Activated CD8-positive, alpha-beta memory T cell treated with anti-CD3 and anti-CD28 coated beads for 1 hour (primary cell): ENCODE measurements at places on chromosomes 2 and 18.

GRCh38 chr18:32956591-32957315 is 183.9 kb upstream of the KLHL14 start:
- no peak for DNase-seq

GRCh38 chr2:152606081-152606480 is 111.2 kb downstream of the PRPF40A start:
- DNase-seq: no peak

DNA sequence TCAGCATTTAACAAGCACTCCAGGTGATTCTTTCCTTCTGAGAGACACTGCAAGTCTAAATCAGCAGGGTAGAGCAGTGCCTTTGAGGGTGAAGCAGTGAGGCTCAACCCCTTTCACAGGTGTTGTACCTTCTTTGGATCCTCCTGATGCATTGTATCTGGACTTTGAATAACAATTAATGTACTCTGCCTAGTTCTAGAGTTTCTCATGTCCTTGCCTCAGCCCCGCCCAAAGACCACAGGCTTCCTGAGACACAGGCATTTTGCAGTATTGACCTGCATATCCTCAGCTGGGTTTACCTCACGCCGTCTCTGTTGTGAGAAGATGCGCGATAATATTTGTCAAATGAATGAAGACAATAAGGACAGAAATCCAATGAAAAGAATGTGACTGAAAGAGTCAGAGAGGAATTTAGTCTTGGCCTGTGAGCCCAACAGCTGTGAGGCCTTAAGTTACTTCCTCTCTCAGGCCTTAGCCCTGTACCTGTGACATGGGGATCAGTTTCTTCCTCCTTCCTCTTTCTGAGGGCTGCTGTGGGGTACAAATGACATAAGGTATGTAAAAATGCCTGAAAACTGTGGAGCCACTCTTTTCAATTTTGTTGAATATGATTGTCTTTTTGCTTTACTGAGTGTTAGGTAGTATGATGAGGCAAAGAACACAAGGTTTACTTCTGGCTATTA is 43.7 kb downstream of the WIPF1 start:
- DNase-seq: no peak

DNA sequence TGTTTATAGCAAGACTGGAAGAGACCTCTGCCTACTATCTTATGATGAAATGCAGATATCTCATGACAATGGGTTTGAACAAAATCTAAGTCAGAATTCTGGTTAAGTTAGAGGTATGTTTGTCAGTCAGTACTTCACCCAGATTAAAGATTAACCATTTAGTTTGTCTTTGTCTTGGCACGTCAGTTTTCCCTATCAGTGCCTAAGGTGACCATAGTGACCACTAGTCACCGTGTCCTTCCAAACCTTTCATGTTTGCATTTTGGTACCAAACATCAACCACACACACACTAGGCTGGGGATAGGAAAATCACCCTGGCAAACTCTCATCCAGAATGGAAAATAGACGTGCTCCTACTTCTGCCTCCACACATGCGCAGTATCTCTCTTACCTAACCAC is 248.9 kb downstream of the PIEZO2 start:
- no peak for DNase-seq

GRCh38 chr2:20992201-20992711 is 51.6 kb downstream of the APOB start:
- no peak for DNase-seq

- DNase-seq: no peak
Measured at GRCh38 chr18:70462078-70462439, 173.2 kb downstream of the SOCS6 start.

GRCh38 chr2:29527947-29528346 is 393.4 kb downstream of the ALK start:
- no peak for DNase-seq

DNA sequence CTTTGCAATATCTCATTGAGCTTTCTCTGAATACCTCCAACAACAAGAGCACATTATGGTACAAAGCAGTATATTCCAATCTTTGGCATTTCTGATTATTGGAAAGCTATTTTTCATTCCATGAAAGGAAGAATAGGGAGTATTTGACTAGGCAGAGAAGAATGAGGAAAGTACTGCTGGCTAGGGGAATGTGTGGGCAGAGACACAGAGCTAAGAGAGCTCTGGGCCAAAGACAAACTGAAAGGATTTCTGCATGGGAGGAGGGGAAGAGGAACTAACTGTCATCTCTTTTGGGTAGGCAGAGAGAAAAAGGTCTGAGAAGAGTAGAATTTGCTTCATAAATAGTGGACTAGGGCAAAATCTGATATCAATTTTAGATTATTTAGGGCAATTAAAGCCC is 150.8 kb downstream of the CCDC85A start:
- no peak for DNase-seq

DNA sequence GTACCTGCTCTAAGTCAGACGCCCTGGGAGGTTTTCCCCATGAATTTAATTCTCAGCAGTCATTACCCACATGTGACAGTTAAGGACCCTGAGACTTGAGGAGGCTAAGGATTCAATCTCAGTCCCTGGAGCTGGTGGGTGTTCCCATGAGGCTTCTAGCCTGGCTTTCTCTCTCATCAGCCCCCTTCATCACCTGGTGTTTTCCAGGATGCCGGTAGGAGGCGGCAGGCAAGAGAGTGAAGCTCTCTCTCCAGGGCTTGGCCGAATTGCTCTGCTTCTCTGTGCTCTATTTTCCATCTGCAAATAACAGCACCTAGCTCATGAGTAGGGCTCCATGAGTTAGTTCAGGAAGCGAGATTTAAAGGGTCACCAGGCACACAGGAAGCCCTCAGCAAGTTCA is 241.9 kb downstream of the PTPRM start:
- DNase-seq: no peak

DNA sequence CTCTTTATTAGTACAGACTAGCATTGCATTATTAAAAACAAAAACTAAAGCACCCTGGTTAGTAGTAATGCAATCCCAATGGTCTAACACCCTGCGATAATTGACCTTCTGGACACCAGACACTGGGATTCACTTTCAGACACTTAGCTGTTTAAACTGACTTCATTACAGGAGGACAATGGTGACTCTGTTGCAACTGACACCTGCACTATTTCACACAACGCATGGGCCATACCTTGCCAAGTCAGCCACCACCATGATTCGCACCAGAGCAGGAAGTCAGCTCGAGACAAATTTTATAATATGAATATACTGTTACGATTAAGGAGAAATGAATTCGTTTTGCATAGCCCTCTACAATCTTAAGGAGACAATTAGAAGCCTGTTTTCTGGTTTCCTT is 150.7 kb downstream of the MEIS1 start:
- no peak for DNase-seq

DNA sequence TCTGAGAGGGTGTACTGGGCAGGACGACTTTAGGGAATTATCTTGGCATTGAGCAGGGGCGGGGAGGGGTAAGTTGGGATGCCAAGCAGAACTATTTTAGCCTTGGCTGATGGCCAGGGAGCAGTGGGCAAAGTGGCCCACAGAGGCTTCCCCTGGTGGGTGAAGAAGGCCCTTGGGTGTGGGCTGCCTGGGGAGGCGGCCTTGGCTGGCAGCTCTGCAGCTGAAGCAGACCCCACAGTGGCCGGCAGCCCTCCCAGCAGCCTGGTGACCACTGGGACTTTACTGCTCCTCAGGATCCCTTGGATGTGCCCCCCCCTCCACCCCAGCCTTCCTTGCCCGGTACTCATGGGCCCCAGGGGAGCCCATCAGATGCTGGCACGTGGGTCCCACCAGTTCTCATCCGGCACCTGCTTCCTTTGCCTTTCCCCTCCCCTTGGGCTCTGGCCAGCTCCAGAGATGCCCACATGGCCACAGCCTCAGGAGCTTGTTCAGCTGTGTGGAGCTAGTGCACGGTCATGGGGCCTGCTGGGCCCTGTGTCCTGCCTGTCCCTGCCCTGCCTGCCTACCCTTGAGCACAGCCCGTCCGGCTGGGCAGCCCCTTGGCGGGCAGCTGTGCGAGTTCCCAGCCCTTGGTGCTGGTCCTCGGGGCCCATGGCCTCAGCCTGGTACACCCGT is 122.1 kb upstream of the HS6ST1 start:
- no peak for DNase-seq

DNA sequence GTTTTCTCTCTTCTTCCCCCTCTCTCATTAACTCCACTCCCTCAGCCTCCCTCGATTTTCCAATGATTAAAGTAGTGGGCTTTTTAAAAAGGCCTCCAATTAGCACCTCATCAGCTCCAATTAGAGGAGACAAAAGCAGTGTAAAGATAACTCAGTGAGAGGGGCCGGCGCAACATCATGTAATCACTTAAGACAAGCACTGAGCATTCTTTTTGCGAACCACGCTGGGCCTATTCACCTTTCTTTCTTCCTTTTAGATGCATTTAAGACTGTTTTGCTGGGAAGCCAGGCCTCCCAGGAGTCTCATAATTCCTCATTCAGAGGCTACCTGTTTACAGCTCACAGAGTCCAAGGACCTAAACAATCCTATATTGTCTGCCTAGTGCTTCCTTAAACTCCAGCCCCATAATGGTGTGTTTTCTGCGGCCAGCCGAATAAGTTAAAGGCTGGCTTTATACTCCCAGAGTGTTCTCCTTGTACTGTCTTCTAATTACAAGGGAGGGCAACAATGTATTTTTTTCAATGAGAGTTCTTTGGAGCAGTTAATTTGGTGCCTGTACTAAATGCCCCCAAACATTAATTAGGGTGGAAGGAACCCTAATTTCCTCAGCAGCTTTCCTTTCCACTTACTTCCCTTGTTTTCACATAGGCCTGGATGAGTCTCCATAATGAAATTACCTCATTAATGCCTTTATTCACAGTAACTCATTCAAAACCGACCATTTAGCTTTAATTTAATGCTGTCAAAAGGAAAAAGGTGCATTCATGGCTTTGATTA is 28.0 kb upstream of the LMAN1 start:
- DNase-seq: no peak

DNA sequence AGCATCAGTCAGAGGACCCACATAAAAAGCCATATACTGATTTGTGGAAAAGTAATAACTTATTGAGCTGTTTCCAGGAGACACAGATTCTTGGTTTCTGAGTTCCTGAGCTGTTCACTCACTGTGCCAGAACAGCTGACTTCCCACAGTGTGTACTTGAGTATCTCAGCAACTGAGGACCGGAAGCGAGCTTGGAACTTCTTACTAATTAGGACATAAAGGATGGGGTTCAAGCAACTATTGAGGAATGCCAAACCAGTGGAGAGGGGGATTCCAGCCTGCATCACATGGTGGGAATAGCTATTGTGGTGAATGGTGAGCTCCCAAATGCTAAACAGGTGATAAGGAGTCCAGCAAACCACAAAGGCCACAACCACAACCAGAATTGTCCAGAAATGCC is 16.4 kb downstream of the EEF1B2 start:
- no peak for DNase-seq

DNA sequence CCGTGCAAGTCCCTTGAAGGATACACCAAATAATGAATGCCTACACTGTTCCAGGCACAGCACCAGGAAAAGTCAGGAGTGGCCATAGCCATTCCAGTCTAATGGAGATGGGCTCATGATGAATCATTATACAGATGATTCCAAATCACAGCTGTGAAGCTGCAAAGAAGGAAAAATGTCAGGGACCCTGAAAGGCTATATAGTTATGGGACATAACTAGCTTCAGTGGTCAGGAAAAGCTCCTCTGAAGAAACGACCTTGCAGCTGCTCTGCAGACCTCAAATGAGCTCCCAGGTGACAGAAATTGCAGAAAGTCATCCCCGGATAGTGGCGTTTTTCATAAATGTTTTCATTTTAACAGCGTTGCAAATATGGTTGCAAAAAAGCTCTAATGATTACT is 200.8 kb downstream of the PTGR3 start:
- DNase-seq: no peak

- DNase-seq: no peak
Measured at GRCh38 chr2:229980431-229981184, 58.3 kb downstream of the FBXO36 start.

GRCh38 chr2:230457793-230458192 is 41.8 kb downstream of the SP100 start:
- no peak for DNase-seq

DNA sequence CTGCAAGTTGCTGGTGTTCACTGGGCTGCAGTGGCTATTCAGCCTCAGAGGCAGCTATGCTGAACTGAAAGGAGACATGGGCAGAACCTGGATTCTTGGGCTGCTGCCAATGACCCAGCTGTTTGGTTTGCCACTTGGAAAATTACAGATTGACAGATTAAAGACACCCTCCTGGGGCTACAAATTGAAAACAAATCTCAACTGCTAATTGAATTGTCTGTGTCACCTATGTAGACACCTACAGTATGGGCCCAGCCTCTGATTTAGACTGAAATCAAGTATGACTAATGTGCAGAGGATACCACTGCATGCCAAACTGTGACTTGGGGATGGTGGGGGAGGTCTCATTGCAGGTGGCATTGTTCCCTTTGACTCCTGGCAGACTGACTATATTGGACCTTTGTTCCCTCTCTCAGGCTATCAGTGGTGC is 42.8 kb downstream of the ITSN2 start:
- DNase-seq: no peak

- DNase-seq: no peak
Measured at GRCh38 chr2:75489721-75490120, 71.0 kb downstream of the EVA1A start.

DNA sequence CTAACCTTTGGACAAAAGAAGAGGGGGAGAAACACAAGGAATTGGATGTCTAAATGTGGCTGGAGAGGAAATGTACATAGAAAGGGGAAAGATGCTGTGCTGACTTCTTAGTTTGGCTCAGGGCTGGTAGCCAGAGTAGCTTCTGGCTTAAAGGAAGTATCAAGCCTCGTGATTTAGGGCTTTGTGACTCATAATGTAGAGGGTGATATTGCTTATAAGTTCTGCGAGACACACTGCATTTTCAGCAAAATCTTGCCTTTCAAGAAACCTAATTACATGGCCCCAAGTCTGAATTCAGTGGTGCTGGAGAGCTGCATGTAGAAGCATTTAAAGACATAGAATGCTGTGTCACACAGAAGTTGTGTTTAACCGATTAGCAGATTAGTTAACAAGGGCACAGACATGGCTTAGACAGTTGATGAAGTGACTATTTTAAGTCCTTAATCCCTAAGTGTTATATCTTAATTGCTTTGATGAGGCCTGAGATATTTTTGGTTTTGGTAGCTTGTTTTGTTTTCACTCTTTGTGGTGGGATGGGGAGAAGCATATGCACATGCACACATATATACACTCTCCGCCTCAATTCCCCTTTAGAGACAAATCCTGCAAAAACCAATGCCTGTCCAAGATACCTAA is 66.4 kb downstream of the EPAS1 start:
- no peak for DNase-seq

DNA sequence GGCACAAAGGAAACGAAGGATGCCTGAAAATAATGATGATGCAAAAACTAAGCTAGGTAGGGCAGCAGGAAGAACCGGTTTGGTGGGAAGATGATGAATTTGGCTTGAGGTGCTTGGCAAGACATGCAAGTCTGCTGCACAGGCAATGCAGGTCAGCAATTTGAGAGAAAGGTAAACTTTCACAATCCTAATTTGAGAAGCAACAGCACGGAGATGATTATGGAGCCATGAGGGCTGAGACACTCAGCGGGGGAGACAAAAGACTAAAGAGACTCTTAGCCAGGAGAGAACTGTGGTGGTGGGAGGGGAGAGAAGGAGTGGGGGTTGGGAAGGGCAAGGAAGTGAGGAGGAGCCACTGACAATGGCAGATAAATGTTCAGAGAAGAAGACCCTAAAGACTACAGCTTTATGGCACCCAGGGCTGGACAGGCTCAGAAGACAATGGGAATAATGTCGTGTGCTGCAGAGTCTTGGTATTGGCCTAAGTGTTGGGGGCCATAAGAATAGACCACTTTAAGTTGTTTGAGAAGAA is 19.4 kb upstream of the RNF149 start:
- no peak for DNase-seq
